Activated T-helper 1 cell treated with anti-CD3 and anti-CD28 coated beads, Interleukin-12 subunit alpha, Interleukin-12 subunit beta, Interleukin-2, Interleukin-4 antibody, amounts not matched to agents 30 ng/mL and 10 ng/mL and 1 ng/mL, durations not matched to agents 14 hours and 24 hours and 36 hours (primary cell): ENCODE measurements at places on chromosomes 7 and 10.

DNA sequence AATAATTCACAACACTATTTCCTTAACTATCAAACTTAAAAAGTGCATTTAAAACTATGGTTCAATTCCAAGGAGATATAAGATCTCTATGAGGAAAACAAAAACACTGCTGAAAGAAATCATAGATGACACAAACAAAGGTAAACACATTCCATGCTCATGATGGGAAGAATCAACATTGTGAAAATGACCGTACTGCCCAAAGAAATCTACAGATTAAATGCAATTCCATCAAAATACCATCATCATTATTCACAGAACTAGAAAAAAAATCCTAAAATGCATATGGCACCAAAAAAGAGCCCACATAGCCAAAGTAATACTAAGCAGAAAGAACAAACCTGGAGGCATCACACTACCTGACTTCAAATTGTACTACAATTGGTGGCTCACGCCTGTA, 159.9 kb upstream of the EEPD1 start:
- no peaks in the 10 kb centered on the region for H3K36me3 ChIP-seq
- no peak overlapping the region for H3K4me3 ChIP-seq
- H3K27me3 ChIP-seq = peaks cover 3% of the 10 kb centered on the region
- no peak for DNase-seq
- H3K4me1 ChIP-seq = peaks cover 11% of the 10 kb centered on the region

- no peak for DNase-seq
- H3K27ac ChIP-seq = no peak overlapping the region
- H3K4me3 ChIP-seq = no peak overlapping the region
- H3K4me1 ChIP-seq = peaks cover 26% of the 10 kb centered on the region
Measured at GRCh38 chr10:85607043-85607695, 759.4 kb downstream of the GRID1 start.

- no peak for DNase-seq
- no peaks in the 10 kb centered on the region for H3K4me1 ChIP-seq
- H3K4me3 ChIP-seq = no peak overlapping the region
- no peaks in the 10 kb centered on the region for H3K27me3 ChIP-seq
- H3K36me3 ChIP-seq = no peaks in the 10 kb centered on the region
Measured at GRCh38 chr7:29597266-29597665, 33.6 kb downstream of the PRR15 start.

GRCh38 chr7:66265566-66265965, 60.4 kb downstream of the TPST1 start:
- no peak overlapping the region for H3K27ac ChIP-seq
- no peak for DNase-seq
- H3K36me3 ChIP-seq = no peaks in the 10 kb centered on the region
- H3K4me1 ChIP-seq = no peaks in the 10 kb centered on the region
- H3K4me3 ChIP-seq = no peak overlapping the region

DNA sequence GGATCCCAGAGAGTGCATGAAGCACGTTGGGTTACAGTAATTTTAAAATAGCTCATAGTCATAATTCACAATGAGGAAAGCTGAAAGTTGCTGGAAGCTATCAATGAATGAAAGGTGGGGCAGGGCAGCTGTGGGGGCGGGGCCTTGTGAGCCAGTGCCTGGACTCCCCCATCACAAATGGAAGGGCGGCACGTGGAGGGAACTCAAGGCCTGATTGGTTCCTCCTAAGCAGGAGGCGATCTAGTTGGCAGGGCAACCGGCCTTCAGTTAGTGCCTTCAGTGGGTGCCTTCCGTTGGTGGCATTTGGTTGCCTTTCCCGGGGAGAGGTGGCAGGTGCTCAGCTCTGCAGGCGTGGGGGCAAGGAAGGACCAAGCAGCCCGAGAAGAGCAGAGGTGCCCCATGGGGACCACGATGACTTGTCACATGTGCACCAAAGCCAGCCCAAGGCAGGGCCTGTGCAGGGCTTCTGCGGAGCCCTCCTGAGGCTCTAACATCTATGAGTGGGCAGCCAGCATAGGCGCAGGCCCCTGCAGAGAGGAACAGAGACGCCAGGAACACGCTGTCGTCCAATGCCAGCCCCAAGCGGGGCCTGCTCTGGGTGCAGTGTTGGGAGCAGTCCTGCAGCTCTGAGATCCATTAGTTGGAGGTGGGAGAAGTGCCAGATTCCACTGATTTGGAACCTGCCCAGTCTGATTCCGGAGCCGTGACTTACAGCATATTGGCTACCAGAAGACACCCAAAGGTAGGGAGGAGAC, 59.8 kb upstream of the PDSS1 start:
- H3K36me3 ChIP-seq = no peaks in the 10 kb centered on the region
- no peaks in the 10 kb centered on the region for H3K4me1 ChIP-seq
- H3K4me3 ChIP-seq = no peak overlapping the region
- H3K27me3 ChIP-seq = no peaks in the 10 kb centered on the region
- DNase-seq = no peak

DNA sequence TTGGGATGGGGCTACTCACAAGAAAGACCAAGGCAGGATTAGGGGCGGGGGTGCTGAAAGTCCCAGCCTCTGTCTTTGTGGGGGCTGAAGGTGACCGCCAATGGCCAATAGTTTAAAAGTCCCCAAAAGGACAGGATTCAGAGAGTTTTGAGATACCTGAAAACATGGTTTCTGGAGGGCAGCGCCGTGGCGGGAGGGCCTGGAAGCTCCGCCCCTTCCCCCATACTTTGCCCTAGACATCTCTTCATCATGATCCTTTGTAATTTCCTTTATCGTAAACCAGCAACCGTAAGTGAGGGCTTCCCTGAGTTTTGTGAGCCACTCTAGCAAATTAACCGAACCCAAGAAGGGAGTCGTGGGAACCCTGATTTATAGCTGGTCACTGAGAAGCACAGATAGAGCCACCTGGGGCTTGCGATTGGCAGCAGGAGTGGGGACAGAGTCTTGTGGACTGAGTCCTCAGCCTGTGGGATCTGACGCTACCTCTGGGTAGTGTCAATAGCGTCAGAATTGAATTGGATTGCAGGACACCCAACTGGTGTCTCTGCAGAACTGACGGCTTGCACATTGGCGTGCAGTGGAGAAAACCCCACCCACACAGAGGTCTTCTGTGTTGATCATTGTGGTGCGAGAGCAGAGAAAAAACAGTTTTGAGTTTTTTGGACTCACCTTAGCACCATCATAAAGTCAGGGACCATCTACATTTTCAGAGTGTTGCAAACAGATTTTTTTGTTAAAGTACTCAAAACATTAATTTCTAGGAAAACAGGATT, 169.3 kb downstream of the USP6NL start:
- no peak for DNase-seq
- H3K4me1 ChIP-seq = peaks cover 17% of the 10 kb centered on the region
- H3K27ac ChIP-seq = no peak overlapping the region

DNA sequence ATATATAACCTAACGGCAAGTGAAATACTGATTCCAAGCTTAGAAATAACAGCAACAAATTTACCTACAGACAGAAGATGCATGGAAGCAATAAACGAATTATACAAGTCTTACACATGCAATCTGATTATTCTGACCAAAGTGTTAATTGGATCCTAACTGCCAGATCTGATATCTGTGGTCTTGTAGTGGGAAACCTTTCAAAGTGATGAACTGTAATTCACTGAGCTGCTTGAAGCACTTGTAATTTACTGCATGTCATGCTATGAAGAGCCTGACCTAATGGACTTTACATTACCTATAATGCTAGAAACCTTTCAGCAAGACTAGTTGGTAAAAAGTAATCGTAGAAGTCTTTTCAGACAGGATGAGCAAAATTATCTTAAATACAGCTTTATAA, 205.6 kb downstream of the FOXP2 start:
- H3K4me3 ChIP-seq = no peak overlapping the region
- no peak for DNase-seq
- no peaks in the 10 kb centered on the region for H3K27me3 ChIP-seq
